ENCODE measurements at places on chromosomes 7 and 10. TPM values are rescaled to one million over a fixed set of nuclear protein-coding genes. Genes with fewer than 3 reads are reported as not detected.

DNA sequence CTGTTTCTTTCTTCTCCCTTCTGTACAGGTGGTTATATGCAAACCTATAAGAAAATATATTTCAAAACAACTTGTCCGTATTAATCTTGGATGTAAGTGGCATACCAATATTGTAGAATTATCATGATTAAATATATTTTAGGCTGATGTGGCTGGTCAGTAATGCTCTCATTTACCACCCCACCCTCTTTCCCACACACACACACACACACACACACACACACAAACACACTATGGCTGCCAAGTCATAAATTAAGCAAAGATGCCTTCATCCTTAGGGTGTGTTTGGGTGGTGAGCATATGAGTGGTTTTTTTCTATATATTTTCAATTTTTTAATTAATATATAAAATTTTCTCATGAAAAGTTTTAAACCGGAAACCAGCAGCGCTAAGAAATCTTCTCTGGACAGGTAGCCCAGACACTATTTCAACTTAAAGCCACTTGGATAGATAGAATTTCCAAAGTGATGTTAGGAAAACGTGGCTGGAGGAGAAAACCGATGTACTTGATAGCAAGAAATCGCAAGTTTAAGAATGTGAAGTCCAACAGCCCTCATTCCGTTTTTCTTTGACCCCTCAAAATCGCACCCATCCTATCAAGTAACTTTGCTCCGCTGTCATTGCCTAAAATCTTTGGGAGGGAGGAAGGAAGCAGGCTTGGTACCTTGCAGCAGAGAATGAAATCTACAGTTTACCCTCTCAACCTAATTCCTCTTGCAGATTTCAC, 171.7 kb downstream of the FAM107B start:
- DNase-seq: no peak

- DNase-seq: peak; percentile 30
These were observed 918 bp downstream of the CALHM2 start for GRCh38 chr10:103451091-103451813.

DNA sequence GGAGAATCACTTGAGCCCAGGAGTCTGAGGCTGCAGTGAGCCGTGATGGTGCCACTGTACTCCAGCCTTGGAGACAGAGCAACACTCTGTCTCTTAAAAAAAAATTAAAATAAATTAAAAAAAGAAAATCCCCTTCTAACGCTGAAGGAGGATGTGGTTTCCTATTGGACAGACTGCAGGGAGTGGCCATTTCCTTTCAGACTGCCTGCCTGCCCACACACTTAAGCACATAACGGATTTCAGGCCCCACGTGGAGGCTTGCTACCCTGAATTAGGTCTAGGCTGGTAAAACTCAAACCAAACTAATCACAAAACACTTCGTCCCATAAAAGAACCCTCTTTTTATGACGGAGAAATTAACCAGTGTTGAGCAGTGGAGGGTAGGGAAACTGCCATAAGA, 34.0 kb downstream of the GATA3 start:
- no peak for DNase-seq

- DNase-seq: no peak
These were observed 250.2 kb downstream of the ELFN1 start for GRCh38 chr7:1920266-1920681.

- no peak for DNase-seq
These were observed 193.9 kb downstream of the FAM107B start for GRCh38 chr10:14580671-14581332.

DNA sequence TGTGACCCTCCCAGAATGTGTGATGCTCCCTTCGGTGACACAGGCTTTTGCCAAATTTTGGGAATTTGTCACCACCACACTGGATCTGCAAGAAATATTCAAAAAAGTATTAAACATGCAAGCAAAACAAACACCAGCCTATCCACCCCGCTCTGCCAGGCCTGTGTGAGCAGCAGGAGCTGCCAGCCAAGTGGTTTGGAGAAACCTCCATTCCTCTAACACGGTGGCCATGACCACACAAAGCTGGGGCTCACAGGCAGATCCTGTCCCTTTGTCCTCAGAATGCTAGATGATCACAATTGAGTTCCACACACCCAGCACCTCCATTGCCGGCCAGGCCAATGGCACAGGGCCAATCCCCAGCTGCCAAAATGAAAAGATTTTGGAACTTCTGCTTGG, 261.9 kb upstream of the PPP2R2D start:
- DNase-seq: no peak

GRCh38 chr7:115044224-115044623, 122.3 kb downstream of the MDFIC start:
- DNase-seq: no peak

GRCh38 chr7:106611911-106612310, 49.0 kb downstream of the CCDC71L start:
- DNase-seq: no peak

- DNase-seq: peak; percentile 50
These were observed 321.2 kb downstream of the FRMD4A start for GRCh38 chr10:14009371-14010100.

DNA sequence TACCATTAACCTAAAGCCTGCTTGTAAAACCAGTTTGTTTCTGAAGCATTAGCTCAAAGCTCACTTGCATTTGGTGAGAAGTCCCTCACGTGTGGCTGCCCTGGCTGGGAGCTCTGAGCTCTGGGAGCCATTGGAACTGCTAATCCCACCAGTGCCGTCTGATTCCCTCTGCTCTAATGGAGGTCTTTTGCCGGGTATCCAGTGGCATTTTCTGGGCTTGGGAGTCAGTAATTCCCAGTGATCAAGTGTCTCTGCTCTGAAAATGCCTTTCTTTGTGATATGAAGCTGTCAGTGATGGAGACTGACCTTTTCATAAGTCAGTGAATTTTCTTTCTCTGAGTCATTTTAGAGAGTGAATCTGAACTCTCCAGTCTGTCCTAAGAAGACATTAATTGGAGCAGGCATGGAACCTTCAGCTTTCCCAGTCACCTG, 36.9 kb upstream of the FAM20C start:
- no peak for DNase-seq

GRCh38 chr10:71088054-71088453, 124.3 kb upstream of the UNC5B start:
- DNase-seq: no peak

The C10orf53 gene
- polyA plus RNA-seq: not detected

The ASIC3 gene
- 2.0 TPM for polyA plus RNA-seq

The NEUROG3 gene
- polyA plus RNA-seq: not detected

The PRRT4 gene
- 0.49 TPM for polyA plus RNA-seq

The HIPK2 gene
- 64.4 TPM for polyA plus RNA-seq

The PNLIPRP3 gene
- not detected for polyA plus RNA-seq

The KNDC1 gene
- 12.0 TPM for polyA plus RNA-seq

The CLDN12 gene
- 6.3 TPM for polyA plus RNA-seq

The ACTL6B gene
- polyA plus RNA-seq: 101 TPM

The AGR3 gene
- 0.78 TPM for polyA plus RNA-seq

The LOXL4 gene
- polyA plus RNA-seq: 0.25 TPM

The PAX4 gene
- not detected for polyA plus RNA-seq
